ENCODE measurements at places on chromosomes 5 and 9. TPM values are rescaled to one million over a fixed set of nuclear protein-coding genes. Genes with fewer than 3 reads are reported as not detected.

DNA sequence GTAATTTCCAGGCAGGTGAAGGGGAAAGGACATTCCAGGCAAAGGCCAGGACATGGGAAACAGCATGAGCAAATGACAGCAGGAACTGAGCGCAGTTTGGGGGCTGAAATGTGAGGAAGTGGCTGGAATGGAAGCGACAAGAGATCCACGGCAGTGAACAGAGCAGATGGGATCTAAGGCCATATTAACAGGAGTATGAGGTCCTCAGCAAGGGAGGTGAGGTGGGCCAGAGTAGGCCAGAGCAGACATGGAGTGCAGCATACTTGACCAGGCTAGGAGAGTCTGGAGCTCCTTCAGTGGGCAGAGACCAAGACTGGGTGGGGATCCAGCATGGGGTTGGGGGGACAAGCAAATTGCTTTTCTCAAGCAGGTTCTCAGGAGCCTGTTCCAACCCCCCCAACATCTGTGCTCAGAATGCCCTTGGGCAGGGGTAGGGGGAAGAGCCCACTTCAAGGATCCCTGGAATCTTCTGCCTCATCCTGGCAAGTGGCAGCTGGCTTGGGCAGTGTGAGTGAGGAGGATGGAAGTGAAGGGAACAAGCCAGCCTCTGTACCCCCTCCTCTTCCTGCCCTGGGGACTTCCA is 34.5 kb downstream of the DAB2IP start:
- DNase-seq, result no peak

DNA sequence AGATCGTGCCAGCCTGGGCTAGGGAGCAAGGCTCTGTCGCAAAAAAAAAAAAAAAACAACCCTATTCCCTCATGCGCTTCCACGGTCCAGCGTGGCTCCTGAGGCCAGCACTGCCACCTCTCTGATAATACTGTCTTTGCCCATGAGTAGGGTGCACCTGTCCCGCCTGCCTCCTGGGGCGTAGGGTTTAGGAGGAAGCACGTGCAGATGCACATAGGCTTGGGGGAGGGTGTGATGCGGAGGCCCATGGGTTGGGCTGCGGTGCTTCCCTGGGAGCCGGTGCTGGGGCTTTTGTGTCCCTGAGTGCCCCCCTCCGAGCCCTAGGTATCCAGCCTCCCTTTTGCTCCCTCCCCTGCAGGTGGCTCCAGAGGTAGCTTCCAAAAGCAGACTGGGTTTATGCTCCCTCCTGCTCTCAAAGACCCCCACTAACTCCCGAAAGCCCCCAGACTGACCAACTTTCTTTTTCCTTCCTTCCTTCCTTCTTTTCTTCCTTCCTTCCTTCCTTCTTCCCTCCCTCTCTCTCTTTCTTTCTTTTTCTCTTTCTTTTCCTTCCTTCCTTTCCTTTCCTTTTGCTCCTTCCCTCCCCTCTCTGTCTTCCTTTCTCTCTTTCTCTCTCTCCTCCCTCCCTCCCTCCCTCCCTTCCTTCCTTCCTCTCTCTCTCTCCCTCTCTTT is 12.8 kb downstream of the FGFR4 start:
- no peak for DNase-seq

GRCh38 chr5:135156337-135156714 is 122.3 kb upstream of the PITX1 start:
- DNase-seq, result no peak

DNA sequence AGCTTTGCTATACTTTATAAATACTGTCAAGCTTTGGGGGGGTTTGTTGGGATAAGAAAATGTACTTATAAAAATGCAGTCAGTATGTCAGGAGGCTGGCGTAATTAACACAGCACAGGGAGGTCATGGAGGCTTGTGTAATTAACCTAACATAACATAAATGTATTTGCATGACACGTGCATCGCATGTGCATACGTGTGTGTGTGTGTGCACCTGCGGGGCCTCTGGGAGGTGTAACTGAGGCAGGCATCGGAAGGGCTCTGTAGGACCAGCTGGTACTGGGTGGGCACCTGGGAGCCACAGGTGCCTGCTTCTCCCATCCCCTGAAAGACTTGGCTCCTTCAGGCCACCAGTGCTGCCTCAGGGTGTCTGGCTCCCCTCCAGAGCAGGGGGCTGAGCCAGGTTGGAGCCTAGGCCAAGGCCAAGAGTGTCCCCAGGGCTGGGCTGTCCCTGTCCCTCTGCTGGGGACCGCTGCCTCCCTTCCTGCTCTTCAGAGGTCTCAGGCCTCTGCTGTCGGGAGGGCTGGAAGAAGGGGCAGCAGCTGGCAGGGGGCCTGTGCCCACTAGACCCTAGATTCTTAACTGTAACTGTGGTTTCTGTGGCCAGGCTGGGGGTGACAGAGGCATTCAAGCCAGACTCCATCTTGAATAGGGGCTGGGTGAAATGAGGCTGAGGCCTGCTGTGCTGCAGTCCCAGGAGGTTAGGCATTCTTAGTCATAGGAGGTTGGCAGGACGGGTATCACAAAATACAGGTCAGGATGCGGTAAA is 9.0 kb downstream of the FCN2 start:
- peak; percentile 70 for DNase-seq

GRCh38 chr9:111300140-111300735 is 29.8 kb downstream of the OR2K2 start:
- no peak for DNase-seq

Gene TYRP1
- total RNA-seq, result not detected

Gene OSMR
- total RNA-seq, result under 0.01 TPM
